ENCODE measurements at places on chromosomes 7 and 10.

DNA sequence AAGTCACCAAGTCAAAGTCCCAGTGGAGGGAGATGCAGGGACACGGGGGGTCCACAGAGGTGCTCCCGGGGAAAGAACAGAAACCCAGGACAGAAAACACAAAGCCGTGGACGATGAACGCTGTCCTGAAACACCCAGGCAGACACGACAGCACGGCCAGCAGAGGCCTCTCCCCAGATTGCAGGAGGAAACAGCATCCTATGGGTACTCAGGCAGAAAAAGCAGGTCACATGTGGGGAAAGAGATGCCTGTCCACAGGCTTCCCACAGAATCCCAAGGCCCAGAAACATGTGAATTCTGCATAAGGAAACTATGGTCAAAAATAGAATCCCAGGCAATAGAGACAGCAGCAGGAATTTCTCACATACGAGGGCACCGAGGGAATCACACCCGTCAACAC lies 53.6 kb upstream of the ADGRA1 start:
- no peak for DNase-seq

DNA sequence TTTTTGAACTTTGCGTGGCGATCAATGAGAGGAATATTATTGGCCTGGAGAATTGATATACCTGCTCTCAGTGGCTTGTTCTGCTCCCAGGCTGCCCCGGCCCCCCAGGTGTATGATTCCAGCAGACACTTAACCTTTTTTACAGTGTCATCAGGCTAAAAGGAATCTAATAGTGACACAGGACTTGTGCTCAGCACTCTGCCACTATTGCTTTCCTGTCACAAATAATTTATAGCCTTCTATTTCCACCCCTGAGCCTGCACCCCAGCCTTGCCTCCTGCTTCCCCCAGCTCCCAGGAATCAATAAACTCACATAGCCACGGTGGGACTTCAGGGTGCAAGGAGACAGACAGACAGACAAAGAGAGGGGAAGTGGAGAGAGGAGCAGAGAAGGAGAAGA lies 28.3 kb downstream of the PAX2 start:
- peak; percentile 22 for DNase-seq

GRCh38 chr7:55053651-55054571 lies 35.1 kb downstream of the EGFR start:
- no peak for DNase-seq

DNA sequence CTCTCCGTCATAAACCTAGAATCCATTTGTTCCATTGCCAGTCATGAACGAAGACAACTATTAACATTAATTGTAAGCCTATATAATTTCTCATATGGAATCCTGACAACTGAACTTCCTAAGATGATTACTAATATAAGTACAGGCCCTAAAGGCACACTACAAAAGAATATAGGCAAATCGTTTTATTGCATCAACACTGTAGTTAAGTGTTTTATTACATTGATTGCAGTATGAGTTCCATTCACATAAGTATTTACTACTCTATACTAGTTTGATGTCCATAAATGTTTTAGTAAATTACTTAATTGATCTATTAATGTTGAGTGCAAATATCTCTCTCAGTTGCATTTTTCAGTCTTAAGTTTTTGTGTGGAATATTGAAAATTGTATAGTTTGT lies 113.1 kb upstream of the SEMA3C start:
- no peak for DNase-seq
